ENCODE measurements at places on chromosomes 5 and 9.

GRCh38 chr5:171342362-171343111, 33.5 kb downstream of the TLX3 start:
- DNase-seq: peak; percentile 72

DNA sequence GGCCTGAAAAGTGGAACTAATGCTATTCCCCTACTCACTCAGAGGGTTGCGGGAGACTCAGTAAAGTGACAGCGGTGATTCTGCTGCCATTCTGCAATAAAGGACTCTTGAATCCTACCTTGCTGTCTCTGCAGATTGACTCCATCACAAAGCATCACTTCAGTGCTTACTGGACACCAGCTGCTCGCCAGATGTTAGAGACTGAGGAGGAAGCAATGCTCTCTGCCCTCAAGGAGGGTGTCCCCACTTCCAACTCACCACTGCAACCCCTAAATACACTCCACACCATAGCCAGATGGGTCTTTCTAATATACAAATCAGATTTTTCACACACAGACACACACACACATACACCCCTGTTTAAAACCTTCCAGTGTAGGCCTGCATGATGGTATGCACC, 21.4 kb downstream of the TTLL11 start:
- no peak for DNase-seq

- DNase-seq: no peak
Measured at GRCh38 chr5:28914297-28914696, 1875.9 kb upstream of the CDH9 start.

DNA sequence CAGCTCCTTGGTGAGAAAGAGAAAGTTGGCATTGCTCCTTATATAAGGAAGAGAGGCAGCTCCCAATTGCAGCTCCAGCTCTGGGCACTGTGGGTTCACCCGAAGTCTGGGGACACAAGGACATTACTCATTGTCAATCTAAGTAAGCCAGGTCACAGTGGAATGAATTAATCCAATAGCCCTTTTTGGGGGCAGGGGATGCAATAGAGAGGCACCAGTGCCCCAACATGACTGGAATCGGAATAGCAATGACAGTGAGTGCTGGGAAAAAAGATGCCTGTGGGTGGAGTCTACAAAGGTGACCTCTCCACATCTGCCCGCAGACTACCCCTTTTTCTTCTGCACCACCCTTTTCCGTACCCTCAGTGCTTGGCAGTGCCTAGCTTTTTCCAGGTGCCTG, 11.1 kb upstream of the NEUROG1 start:
- no peak for DNase-seq

DNA sequence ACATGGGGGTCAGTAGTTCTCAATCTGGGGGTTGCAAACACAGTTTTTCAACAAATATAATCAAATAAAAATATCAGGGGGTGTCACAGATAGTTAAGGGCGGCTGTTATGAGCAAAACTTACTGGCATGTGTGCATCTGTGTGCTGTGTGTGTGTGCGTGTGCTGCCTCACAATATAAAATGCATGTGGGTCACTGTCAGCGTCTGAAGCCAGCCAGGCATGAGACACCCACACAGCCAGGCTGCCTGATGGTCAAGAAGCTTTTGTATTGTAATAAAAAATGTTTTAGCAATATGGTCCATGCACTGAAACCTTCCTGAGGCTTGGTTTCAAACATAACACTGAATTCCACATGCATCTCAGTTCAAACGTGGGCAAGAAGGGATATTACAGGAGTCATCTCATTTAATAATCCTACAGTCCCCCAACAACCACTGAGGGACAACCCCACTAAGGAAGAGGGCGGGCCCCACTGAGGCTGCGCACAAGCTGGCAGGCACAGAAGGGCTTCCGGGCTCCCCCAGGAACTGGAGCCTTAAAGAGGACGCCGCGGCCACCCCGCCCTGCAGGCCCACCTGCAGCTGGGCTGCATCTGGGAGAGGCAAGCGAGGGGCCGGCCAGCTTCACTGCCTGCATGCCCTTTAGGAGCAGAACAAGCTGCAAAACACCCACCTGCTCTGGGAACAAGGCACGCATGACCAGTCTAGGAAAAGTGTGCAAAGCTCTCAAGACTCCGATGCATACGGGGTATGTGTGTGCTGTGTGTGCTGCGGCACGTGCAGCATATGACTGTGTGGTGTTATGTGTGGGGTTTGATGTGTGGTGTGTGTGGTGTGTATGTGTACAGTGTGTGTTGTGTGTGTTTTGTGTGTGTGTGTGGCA, 14.1 kb downstream of the SEMA4D start:
- no peak for DNase-seq

GRCh38 chr5:53037141-53037859, 48.1 kb downstream of the ITGA2 start:
- DNase-seq: no peak

DNA sequence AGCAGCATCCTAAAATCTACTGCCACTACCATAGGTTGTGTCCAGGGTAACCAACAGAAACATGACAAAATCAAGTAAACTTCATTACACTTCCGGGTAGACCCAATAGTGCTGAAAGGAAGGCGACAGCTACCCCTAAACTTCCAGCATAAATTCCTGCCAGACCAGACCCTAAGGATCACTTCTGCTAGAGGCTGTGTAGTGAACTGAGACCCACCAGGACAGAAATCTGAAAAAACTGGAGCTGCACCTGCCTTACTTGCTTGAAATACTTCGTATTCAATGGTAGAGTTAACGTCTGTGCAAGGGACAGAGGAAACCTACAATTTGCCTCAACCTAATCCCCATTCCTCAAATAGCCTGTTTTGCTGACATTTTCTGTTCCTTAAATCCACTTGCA, 1.0 kb upstream of the SECISBP2 start:
- no peak for DNase-seq

- DNase-seq: no peak
Measured at GRCh38 chr9:136539427-136540421, 6.1 kb downstream of the NOTCH1 start.

DNA sequence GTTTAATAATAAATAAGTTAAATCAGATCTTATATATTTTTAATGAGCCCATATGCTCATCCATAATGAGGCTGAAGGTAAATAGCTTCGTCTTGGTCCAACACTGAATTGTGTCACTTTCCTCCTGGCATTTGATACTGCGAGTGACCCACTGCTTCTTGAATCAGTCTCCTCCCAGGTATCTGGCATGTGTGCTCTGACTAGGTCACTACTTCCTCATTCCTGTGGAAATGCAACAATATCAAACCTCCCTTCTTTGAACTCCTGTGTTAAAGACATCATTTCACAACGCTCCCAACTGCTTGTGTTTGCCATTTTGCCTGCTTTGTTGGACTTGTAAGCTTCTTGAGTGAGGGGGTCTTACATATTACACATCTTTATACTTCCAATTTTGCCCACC, 157.7 kb downstream of the SLC24A2 start:
- DNase-seq: no peak

DNA sequence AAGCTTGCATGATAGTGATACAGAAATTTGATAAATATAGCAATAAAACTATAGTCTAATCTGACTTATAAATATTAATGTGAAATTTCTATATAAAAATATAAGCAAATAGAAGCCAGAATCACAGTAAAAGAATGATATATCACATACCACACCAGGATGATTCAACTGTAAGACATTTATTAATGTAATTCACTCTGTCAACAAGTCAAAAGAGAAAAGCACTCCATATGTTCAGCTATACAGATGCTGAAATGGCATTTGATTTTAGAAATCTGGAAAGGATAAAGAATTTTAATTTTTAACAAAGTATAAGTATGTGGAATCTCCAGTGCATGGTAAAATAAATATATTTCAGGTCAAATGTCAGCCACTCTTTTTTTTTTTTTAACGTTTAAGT, 372.4 kb downstream of the KCNN2 start:
- no peak for DNase-seq

- peak; percentile 82 for DNase-seq
Measured at GRCh38 chr9:136309101-136309801, 5.4 kb upstream of the CCDC187 start.

DNA sequence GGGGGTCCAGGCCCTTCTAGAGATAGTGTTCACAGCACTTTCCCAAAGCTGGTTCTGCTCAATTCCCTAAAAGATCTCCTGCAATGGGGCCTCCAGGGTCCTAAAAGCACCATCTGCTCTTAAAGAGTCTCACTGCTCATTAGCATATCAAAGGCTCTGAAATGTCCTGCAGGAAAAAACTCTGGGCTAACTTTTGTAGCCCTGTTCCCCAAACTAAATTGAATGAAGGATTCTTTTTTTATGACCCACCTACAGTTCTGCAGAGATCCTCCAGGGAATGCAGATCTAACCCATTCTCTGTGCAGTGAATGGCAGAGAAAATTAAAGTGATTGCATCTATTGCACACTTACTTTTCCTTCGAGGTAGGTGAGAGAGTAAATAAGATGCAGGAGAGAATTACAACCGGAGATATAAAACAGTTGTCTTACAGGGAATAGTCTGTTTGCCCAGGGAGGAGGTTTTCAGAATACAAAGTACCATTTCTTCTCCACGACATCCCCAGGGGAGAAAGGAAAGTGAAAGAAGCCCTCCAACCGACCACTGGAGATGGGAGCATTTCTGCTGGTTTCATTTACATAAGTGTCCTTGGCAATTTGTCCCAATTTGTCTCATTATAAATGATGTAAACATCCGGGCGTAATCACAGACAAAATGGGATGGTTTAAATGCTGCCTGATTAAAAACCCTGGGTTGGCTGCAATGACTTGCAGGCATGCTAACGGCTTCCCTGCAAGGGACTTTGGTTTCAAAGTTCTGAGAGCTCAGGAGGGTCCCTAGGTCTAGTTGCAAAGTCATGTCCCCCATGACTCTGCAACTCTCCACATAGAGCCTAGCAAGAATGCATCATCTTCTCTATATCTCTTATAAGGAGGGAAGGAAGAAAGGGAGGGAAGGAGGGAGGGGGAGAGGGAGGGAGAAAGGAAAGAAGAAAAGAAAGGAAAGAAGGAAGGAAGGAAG, 114.0 kb downstream of the KCNIP1 start:
- DNase-seq: no peak

- no peak for DNase-seq
Measured at GRCh38 chr5:37662789-37663485, 176.9 kb downstream of the GDNF start.

DNA sequence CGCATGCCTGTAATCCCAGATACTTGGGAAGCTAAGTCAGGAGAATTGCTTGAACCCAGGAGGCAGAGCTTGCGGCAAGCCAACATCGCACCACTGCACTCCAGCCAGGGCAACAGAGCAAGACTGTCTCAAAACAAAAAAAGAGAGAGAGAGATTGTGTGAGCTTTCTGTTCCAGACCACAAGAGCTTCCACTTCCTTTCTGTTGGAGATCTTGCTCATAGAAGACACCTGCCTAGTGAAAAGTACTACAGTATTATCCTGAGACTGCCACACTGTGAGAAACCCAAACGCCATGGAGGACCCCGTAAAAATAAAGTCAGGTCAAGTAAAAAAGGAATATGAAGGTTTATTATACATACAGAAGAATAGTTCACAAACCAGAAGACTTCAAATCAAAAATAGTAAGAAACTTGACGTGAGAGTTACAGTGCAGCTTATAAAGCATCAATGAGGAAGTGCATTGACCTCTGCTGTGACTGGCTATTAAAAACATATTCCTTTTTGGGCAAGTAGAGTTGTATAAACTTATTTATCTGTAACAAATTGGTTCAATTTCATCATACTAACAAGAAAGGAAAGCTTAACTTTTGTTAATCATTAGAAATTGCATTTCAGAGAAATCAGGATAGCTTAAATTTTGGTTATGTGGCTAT, 4.3 kb upstream of the EMB start:
- DNase-seq: no peak

DNA sequence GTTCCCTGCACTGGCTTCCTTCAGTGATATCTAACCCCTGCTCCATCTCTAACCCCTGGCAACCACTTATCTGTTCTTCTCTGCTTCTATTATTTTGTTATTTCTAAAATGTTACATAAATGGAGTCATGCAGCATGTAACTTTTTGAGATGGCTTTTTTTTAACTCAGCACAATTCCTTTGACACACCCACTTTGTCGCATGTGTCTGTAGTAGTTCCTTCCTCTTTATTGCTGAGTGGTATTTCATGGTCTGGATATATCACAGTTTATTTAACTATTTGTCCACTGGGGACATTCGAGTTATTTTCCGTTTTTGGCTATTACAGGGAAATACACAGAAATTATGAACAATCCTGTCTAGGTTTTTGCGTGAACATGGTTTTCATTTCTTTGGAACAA, 200.2 kb downstream of the TRIO start:
- DNase-seq: no peak

DNA sequence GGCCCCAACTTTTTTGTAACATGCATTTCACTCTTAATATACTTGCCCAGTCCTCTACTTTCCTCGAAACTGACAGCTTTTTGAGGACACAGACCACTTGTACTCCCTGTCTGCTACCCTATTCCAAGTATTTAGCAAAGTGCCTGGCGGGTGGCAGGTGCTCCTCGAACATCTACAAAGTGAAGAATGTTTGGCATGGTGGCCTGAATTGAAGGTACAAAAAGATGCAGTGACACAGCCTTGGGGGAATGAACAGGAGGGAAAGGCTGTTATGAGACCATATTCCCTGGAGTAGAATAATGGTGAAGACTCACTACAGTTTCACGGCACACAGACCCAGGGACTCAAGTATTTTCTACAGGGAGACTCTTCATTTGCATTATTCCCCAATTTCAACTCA, 590.9 kb downstream of the PRELID2 start:
- DNase-seq: no peak

GRCh38 chr5:157273131-157273556, 7.2 kb downstream of the CYFIP2 start:
- DNase-seq: no peak

- no peak for DNase-seq
Measured at GRCh38 chr9:17907779-17908508, 329.1 kb downstream of the SH3GL2 start.

GRCh38 chr9:135000647-135001245, 83.0 kb upstream of the FCN1 start:
- DNase-seq: no peak

DNA sequence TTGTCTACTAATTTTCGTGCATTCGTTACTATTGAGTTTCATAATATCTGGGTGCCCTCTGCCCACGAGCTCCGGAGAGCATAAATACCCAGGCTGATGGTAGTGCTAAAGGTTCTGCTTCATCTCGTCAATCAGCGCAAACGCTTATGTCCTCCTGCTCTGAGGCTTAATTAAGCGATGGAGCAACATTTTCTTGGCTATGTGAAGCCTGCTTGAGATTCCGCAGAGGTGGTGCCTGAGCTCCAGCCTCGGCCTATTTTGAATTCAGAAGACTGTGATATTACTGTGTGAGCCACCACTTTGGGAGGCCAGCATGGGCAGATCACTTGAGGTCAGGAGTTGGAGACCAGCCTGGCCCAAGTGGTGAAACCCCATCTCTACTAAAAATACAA, 44.8 kb downstream of the ANXA2R start:
- no peak for DNase-seq

GRCh38 chr9:3478549-3478953, 47.2 kb downstream of the RFX3 start:
- peak; percentile 18 for DNase-seq

- DNase-seq: peak; percentile 64
Measured at GRCh38 chr5:66828548-66829357, 232.6 kb downstream of the MAST4 start.

- DNase-seq: no peak
Measured at GRCh38 chr9:128231638-128232527, 28.7 kb downstream of the DNM1 start.
